ENCODE measurements at places on chromosomes 11 and 22. TPM values are rescaled to one million over a fixed set of nuclear protein-coding genes. Genes with fewer than 3 reads are reported as not detected.

Gene CCDC89
- not detected for total RNA-seq

Gene DDIAS
- total RNA-seq = 13.3 TPM

Gene VSIG10L2
- total RNA-seq = not detected

Gene CCDC73
- not detected for total RNA-seq

Gene DENND6B
- total RNA-seq = 3.2 TPM

Gene CNGA4
- total RNA-seq = 0.07 TPM

Gene OR52E8
- not detected for total RNA-seq

Gene EFCAB6
- 0.45 TPM for total RNA-seq

Gene IGSF22
- not detected for total RNA-seq

Gene GLYAT
- total RNA-seq = not detected

Gene KBTBD4
- 17.4 TPM for total RNA-seq

Gene CEP57
- total RNA-seq = 16.3 TPM

Gene HPX
- 0.41 TPM for total RNA-seq

Gene OR8D1
- total RNA-seq = not detected

Gene AIFM3
- 1.5 TPM for total RNA-seq

Gene TOM1
- 11.7 TPM for total RNA-seq

Gene RCOR2
- 1.1 TPM for total RNA-seq

Gene SWAP70
- total RNA-seq = 30.0 TPM

Gene UBQLN3
- total RNA-seq = not detected

Gene OR52I1
- not detected for total RNA-seq

Gene ZFTA
- total RNA-seq = 4.1 TPM

Gene SPON1
- total RNA-seq = not detected

Gene SCUBE2
- 0.43 TPM for total RNA-seq

Measured in A549 treated with GW870086 at 1 μM for 4 hours (cell line).